ENCODE measurements at places on chromosomes 1 and 21. TPM values are rescaled to one million over a fixed set of nuclear protein-coding genes. Genes with fewer than 3 reads are reported as not detected.

Gene FCRL2
- total RNA-seq, result not detected

Gene FCMR
- total RNA-seq, result not detected

DNA sequence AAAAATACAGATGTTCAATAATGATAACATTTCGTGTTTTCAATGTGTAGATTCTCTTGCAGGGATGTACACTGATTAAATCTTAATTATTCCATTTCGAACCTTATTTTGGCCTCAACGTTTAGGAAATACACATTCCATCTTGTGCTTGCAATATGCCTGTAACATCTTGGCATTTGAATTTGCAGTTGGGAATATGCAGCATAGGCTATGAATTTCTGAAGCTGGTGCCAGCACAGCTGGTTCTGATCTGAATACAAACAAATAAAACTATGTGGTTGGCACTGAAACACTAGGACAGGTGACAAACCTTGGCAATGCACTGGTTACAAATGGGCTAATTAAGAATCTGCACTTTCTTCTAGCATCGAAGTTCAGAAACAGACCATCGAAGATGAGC, 108.4 kb downstream of the ERG start:
- DNase-seq, result no peak

- no peak for DNase-seq
Observed at GRCh38 chr1:55204997-55205396, 10.2 kb downstream of the USP24 start.

- DNase-seq, result no peak
Observed at GRCh38 chr1:33175865-33176264, 6.0 kb downstream of the TRIM62 start.

Gene CYP4A11
- 0.36 TPM for total RNA-seq

DNA sequence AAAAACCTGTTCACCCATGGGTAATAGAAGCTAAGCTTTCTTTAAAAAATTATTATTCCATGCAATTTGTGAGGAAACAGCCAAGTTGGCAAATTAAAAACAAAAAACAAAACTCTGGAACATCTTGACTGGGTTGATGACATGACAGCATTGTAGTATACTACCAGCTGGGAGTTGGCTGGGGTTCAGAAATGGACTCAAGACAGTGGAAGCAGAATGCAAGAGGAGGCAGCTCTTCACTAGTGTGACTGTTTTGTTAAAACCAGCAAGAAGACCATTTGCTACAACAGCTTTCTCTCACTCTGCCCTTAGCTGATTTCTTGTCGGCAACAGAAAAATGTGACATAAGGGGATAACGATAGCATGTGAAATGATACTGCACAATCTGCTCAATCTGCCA, 1298.9 kb upstream of the ADGRL4 start:
- no peak for DNase-seq

Gene HUNK
- 19.3 TPM for total RNA-seq

- DNase-seq, result no peak
Observed at GRCh38 chr1:163054181-163054591, 15.0 kb upstream of the RGS4 start.
